ENCODE measurements at places on chromosomes 2 and 18.

GRCh38 chr18:63470751-63471150, 6.0 kb upstream of the SERPINB5 start:
- no peak for DNase-seq

- DNase-seq: no peak
These were observed 13.5 kb upstream of the SFXN5 start for GRCh38 chr2:73084971-73085370.

DNA sequence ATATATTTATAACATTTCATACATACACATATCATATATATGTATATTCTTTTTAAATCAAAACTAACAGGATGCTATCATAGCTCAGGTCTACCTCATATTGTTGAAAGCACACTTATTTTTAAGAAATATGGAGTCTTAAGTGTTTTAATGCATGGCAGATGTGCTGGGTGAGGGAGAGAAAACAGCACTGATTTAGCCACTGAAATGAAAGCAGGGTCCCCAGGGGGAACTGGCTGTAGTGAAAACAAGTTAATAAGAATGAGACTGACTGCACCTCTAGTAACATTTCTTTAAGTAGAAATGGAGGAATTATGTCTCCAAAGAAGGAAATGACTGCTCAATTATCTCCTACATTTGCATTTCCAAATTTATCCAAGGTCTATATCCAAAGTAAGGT, 857.8 kb downstream of the DCDC2C start:
- no peak for DNase-seq

GRCh38 chr2:80114812-80115211, 189.7 kb downstream of the LRRTM1 start:
- no peak for DNase-seq

- no peak for DNase-seq
These were observed 4.3 kb upstream of the GATA6 start for GRCh38 chr18:22165049-22165602.

Measured in GF-D8 (cell line).